ENCODE measurements at places on chromosomes 5 and 9.

DNA sequence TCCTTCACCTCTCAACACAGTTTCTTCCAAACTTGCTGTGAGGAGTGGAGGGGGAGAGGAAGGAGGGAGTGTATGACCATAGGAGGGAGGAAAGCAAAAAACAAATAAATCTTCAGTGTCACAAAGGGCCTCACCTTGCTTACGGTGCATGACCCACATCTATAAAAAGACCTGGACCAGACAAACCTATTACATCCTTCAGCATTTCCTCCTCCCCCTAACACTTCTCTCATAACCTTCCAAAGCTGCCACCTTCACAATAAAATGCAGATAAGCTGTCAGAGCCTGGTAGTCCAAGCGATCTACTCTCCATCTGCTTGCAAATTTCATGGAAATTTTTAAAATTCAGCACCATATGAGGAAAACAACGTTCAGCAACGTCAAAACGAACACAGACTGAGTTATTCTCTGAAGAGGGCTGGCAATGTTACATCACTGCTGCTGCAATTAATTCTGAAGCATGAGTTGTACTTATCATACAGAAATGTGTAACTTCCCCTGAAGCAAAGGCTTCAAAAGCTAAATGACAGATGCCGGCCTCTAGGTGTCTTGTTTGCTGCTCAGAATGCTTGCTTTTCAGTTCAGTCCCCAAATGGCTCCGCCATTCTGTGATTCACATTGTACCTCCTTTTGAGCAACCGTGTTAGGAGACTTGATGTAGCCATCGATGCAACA, 62.9 kb downstream of the EFNA5 start:
- no peak for DNase-seq

DNA sequence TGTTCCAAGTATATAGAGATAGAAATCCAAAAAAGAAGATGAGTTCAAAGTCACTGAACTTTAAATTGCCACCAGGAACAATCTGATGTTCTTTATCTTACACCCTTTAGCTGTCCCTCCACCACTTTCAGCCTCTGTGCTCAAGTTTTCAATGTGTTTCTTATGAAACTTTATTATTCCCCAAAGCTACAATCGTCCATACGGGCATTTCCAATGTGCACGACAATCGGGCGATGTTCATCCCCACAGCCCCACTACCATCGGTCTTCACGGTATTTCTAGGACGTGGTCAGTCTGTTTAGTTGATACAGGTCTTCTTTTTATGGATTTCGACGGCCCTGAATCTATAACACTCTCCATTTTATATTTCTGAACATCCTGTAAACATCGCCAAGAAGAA, 238.7 kb upstream of the DAP start:
- no peak for DNase-seq

GRCh38 chr9:114229295-114229694, 74.0 kb downstream of the COL27A1 start:
- no peak for DNase-seq

DNA sequence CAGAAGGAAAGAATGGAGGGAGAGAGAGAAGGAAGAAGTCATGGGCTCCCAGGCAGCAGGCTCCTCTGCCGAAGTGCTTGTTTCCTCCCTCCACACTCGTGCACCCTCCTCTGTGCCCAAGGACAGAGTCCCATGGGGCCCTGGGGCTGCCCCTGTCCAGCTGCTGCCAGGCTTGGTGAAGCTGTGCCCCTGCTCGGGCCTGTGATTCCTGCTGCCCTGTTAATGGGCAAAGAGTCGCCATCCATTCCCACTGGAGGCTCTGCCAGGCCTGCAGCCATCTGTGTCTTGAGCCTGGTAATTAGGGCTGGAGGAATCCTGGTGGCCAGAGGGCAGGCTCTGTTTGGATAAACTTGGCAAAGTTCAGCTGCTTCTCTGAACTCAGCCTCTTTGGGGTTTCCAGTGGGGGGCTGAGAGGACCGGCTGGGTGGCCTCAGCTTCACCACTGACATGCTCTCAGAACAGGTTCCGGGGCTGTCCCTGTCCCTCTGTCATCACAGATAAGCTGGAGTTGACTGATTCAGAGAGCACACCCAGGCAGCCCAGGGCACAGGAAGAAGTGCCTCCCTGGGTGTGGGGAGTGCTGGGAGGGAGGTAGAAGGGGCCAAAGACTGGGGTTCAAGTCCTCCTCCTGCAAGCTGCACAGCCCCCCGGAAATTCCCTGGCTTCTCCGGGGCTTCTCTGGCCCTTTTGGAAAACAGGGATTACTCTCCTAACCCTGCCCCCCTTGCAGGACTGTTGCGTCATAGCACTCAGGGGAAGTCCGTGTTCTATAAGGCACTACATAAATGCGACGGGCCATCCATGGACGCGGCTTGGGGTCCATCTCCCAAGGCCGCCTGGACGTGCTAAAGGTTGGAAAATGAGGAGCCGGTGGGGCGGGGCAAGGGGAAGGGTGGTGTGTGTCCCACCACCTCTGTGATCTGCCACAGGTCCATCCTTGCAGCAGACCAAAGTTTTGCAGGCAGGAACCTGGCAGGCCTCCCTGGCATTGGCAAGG, 154.8 kb downstream of the PAX5 start:
- no peak for DNase-seq

DNA sequence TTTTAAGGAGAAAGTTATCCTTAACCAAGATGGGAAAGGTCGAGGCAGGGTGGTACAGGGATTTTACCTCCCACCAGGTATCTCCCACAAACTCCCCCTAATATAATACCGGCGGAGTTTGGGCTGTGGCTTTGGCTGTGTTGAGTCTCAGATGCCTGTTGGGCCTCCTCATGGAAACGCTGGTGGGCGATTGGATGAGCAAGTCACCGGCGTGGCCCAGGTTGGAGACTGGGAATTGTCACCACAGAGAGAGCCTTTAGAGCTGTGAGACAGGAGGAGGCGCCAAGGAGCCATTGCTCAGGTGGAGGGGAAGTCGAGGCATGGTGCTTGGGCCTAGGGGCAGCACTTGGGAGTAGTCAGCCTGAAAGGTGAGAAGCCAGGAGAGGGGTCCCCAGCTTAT, 3.4 kb upstream of the CAMSAP1 start:
- no peak for DNase-seq

DNA sequence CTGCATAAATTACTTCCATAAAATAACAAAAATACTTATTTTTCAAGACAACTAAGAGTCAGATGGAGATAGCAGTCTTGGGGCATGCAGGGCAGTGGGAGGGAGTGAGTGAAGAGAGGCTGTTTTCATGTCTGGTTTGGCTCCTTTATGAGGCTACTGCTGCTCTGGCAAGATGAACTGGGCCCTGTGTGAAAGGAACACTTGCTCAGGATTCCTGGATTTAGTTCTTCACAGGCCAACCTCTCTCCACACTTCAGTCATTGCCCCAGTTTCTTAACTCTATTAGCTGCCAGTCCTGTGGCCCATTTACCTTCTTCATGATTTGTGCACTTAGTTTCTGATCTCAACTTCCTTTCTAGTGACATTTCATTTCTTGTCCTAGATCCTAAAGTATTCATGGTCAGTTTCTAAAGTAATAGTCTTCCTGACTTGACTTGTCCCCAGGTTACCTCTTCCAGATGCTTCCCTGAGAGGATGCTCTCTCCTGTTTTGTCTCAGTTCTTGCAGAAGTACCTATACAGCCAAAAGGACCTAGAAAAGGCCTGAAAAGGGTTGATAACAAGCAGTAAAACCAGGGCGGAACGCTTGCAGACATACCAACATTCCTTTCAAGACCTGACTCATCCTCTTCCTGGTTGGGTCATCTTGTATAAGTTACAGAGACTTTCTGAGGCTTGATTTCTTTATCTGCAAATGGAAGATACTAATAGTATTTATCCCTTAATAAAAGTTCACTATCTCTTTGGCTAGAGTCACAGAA, 77.0 kb upstream of the ZFAND5 start:
- DNase-seq = no peak

DNA sequence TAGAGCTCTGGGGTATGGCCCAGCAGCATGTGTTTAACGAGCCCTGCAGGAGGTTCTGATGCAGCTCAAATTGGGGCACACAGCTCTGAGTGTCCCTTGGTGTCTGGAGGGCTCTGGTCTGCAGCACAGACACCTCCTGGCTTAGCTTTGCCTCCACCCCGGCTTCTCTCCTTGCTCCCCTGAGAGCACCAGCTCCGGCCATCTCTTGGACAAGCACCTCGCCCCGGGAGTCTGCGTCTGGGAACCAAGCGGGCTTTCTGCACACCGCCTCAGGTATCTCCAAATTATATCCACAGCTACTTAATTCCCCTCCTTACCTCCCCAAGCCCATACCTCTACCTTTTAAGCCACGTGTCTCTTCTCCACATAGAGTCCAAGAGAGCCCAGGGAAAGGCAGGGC, 83.7 kb upstream of the IRX4 start:
- DNase-seq = no peak

Data from effector memory CD8-positive, alpha-beta T cell (primary cell).